ENCODE measurements at places on chromosomes 6 and 20.

DNA sequence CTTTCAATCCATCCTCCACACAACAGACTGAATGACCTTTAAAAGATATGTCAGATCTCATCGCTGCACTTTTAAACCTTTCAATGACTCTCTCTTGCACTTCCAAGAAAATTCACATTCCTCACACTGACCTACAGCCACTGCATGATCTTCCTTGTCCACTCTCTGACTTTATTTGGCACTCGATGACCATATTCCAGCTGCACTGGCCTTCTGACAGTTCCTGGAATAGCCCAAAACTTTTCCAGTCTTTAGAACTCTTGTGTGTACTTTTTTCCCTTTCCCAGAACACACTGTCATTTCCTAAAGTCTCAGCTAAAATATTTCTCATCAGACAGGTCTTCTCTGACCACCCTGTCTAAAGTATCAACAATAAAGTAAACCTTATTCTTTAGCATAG is 174.6 kb downstream of the ADGRG6 start:
- no peak for DNase-seq

- no peak for DNase-seq
Measured at GRCh38 chr6:136576821-136577220, 26.6 kb upstream of the MAP7 start.

- DNase-seq = no peak
Measured at GRCh38 chr20:24840121-24840713, 108.9 kb upstream of the CST7 start.

DNA sequence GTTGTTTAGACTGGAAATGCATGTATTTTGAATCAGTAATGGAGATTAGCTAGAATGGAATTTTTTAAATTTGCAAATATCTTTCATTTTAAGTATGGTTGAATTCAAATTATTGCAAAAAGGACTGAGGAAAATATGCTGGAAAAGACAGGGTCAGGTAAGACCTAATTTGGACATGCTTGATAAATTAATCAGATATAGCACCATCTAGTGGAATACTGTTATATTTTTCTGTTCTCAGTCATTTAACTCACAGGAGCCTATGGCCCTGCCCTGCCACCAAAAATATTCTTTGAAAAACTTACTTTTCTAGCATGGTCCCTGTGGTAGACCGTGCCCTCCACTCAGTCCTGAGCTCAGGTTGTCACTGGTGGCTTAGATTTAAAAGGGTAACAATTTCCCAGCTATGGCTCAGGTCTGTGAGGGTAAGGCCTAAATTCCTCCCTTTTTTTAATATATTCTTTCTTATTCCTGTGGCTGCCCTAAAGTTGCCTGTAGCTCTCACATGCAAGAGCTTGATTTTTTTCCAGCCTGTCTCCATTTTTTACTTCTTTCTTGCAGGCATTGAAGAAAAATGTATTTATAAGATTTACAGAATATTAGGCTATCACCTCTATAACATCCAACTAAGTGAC is 25.3 kb upstream of the KIAA1586 start:
- no peak for DNase-seq

- peak; percentile 73 for DNase-seq
Measured at GRCh38 chr6:111482188-111482958, 645 bp downstream of the REV3L start.

GRCh38 chr6:52976149-52976548 is 18.9 kb downstream of the GSTA4 start:
- no peak for DNase-seq

DNA sequence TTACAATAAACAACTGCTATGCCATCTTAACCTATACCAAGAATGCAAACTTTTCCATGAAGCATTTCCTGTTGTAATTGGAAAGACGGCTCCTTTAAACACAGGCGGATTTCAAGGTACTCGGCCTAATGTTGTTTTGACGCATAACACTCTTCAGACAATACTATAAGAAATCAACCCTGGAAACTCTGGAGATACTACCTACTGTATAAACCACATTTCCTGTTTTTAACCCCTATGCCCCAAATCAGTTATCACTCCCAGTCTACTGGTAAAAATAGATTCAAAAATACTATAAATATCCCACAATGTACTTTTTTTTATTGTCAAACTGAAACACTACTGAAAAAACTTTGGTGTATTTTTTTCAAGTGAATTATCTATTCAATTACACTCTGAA is 118.1 kb downstream of the IRF4 start:
- DNase-seq = no peak

GRCh38 chr6:148500402-148500801 is 157.8 kb downstream of the SASH1 start:
- no peak for DNase-seq
